Ammon's horn (tissue), 1 donor: ENCODE measurements at places on chromosomes 3 and 15.

DNA sequence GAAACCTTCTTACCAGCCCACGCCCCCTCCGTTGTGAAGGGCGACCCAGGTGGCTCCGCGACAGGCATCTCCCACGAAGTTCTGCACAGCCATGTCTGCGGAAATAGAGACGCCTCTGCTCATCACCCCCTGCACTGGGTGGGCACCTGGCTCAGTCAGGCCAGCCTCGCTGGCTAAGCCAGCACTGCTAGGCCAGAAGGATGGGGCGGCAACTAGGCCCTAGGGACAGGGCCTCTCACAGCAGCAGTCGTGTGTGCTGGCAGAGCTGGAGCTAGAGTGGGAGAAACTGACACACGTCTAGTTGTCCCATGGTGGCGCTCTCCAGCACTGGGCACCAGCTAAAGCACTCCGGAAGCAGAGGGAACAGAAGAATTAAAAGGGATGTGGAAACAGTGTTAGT is 12.5 kb upstream of the ZXDC start:
- DNase-seq, result no peak

DNA sequence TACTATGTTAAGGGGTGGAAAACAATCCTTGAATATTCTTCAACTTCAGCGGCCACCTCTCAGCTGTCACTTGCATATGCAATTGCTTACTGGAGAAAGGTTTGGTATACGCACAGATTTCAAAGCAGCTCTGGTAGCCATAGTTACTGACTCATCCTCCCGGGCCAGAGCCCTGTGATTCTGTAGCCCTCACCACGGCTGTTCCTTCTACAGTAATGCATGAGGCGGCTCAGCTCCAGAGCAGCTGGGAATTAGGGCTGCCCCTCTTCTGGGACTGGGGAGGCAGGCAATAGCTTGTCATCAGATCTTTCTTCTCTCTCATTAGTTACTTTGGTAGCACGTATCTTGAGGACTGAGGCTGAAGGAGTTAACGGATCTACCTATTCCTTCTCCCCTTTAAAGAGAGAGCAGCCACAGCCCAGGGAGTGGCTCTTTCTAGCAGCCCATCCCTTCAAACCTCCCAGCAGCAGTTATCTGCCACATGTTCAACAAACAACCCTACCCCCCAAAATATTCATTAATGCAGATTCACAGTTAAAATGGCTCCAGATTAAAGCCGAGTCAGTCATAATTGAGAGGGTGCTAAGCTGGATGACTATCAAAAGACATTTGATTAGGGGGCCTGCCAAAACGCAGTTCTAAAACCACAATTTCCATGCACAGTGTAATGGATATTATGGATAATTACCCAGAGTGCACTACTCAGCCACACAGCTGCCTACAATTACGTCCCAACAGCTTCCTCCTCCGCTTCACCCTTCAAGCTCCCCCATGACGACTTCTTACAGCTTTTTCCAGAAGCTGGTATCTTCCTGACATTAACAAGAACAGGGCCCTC is 54.7 kb downstream of the ETV5 start:
- DNase-seq, result peak; percentile 43

DNA sequence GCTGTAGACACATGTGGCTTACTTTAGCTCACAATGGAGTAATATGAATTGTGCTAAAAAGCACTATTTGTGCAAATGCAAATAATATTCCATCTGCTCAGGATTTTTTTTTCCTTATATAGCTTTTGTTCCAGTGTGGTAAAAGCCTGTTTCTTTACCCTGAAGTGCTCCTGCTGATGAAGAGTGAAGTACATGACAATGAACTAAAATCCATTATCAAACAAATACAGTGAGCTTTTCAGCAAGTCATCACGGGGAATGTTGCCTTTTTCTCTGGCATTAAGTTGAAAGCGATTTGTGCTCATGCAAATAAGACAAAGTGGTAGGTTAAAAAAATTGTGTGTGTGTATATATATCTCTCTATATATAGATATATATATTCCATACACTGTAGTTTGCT is 28.6 kb upstream of the CCDC39 start:
- DNase-seq, result no peak

DNA sequence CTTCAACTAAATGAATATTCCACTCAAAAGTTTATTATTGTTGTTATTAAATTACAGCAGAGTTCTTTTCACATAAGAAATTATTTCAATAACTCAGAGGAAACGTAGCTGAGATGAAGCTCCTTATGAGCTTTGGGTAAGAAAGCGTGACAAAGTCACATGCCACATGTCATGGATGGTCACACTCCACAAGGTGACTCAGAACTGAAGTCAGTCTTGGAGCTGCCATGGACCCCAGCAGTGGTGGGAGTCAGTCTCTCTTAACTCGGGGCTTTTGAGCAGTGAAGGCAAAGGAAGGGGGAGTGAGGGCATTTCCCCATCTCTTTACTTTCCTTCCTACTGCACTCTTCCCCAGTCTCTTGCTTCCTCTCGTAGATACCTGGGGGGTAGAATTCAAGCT is 87.5 kb upstream of the FAM3D start:
- no peak for DNase-seq

DNA sequence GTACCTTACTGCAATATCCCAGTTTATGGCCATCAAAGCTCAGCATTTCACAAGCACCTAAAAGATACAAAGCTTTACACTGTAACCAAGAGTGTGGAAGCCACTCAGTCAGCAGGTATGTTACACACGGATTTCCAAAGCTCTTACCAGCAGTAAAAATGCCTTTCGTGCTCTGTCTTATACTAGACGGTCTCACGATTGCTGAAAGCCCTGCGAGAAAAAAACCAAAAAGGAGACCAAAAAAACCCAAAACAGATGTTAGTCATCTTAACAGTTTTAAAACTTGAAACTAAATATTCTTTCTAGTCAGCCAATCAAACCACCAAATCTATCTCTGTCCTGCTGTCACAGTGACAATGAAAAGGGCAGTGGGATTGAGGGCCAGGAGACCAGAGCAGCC is 39.0 kb downstream of the TAMM41 start:
- no peak for DNase-seq

DNA sequence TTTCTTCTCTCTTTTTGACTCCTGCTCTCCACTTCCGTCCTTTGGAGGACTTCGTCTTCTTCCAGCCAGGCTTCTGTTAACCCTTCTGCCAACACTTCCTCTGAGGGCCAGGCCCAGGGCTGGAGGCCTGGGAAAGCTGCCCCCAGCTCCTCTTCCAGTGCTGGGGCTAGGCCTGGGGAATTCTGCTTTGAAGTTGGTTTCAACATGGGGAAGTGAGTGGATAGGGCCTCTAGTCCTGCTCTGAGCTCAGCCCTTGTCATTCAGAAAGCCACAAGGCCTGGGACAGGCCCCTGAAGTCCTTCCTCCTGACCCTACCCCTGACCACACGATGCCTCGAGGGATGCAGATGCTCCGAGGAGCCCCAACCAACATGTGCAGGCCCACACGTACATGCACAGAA is 53.9 kb upstream of the HERC1 start:
- DNase-seq, result no peak

- no peak for DNase-seq
Measured at GRCh38 chr15:41921639-41922038, 27.8 kb upstream of the SPTBN5 start.

GRCh38 chr3:141482245-141482922 is 4.4 kb upstream of the RASA2 start:
- no peak for DNase-seq

- no peak for DNase-seq
Measured at GRCh38 chr3:127112796-127113570, 79.9 kb upstream of the PRR23E start.

DNA sequence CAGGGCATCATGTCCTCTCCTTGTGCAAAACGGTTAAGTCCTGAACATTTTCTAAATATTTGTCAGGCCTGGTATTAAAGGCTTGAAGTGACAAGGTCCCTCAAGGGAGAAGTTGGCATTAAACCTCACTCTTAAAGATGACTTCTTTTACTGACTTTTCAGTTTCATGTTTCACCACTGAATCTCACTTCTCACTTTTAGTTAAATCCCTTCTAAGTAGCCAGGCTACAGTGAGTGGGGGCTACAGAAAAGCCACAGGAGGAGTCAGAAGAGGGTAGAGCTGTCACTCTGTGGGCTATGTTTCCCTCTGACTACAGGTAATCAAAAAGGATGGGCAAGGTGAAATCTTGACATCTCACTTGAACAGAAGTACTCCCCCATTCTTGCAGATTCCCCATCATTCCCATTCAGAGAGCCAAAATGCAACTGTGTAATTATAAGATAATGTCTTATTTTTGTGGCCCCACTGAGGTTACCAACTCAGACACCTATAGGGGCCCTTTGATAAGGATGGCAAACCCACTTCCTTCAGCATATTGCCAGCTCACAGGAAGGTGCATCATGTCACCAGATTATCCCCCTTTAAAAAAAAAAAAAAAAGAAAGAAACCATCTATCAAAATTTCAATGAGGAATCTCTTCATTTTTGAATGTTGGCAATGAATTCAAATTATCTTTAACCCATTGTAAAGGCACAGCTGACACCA is 790.1 kb upstream of the CFAP20DC start:
- DNase-seq, result peak; percentile 30

GRCh38 chr3:72733676-72734075 is 114.6 kb downstream of the SHQ1 start:
- DNase-seq, result no peak

DNA sequence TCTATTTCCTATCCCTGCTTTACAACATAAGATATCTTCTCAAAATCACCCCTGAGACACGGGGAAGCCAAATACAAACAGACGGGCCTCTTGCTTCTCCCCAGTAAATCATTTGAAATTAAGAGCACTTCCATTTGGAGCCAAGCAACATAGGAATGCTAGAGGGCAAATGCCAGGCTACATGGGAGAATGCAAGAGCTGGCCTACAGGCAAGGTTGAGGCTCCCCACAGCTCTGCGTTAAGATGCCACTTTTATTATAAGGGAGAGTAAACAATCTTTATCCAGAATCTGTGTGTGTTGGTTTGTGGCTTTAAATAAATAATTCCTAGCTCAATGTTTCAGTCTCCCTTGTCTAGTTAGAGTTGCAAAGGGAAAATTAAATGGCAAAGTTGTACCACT is 305.1 kb upstream of the KCNH8 start:
- no peak for DNase-seq

GRCh38 chr15:98164986-98165385 is 204.5 kb downstream of the ARRDC4 start:
- DNase-seq, result no peak

- no peak for DNase-seq
Measured at GRCh38 chr3:14174483-14174882, 3.9 kb downstream of the XPC start.

DNA sequence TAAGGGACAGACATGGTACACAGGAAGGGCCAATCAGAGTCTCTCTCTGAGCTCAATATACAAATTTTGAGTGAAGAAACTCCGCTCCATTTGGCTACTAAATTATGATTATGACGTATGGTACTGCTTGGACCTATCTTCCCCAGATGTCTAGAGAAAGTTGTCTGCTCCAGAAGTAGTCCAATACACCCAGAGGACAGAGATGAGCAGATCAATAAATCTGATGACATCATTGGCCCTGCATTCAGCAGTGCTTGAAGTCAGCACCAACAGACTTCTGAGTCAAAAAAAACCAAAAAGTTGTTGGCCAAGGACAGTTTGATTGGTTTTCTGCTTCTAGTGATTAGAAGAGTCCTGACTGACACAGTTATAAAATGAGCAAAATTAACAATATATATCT is 19.9 kb upstream of the ARHGEF26 start:
- no peak for DNase-seq

GRCh38 chr3:122754929-122755328 is 38.7 kb downstream of the HSPBAP1 start:
- DNase-seq, result no peak

GRCh38 chr15:41125063-41125669 is 9.1 kb upstream of the INO80 start:
- DNase-seq, result no peak

- DNase-seq, result no peak
Measured at GRCh38 chr15:40345867-40346578, 4.8 kb upstream of the PHGR1 start.

- DNase-seq, result no peak
Measured at GRCh38 chr3:14117468-14118399, 6.9 kb downstream of the CHCHD4 start.

- DNase-seq, result no peak
Measured at GRCh38 chr3:37814547-37814946, 47.1 kb upstream of the CTDSPL start.

GRCh38 chr3:13282986-13283876 is 136.9 kb downstream of the NUP210 start:
- no peak for DNase-seq

DNA sequence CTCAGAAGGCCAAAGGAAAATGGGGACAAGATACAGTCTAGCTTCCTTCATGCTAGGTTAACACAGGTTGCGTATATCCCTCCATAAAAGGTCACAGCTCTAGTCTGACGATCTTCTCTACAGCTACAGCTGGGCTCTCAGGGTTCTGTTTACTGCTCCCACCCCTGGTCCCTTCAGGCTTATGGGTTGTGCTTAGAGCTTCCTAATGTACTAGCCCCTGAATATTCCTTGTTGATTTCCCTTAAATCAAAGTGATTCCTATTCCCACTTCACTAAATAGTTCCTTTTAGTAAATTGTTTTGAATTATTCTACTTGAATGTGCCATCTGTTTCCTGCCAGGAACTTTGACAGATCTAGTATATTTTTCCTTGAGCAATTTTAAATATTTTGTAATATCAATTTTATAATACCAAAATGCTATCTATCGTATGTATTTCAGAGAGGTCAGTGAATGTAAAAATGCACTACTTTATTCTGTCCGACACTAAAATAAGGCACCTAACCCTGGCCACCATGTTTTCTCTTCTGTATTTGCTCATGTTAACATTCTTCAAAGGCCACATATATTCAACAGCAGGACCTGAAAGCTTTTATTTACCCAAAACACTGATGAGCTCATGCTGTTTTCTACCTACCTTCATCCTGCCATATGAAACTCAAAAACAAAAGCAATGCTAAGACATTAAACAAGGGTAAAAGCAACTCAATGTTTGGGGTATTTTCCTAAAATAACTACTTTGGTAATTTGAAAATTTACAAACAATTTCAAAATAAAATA is 92.8 kb upstream of the TGFBR2 start:
- no peak for DNase-seq

DNA sequence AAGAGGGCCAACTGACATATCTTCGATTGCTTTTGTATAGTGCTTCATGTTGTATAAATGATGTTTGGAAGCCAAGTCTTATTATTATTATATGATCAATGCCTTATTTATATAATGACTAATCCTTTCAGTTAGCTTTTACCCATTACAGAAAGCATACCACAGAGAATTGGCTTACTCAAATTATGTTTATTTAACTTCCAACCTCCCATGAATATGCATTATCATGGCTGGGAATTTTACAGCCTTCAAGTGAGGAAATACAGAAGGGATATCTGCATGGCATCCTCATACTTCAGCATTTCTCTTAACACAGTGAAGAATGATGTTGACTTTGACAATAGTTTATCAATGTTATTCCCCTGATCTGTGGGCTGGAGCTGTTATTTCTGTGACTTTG is 225.9 kb upstream of the GAP43 start:
- no peak for DNase-seq

GRCh38 chr3:158685159-158685558 is 12.7 kb upstream of the LXN start:
- DNase-seq, result no peak
